CD4-positive, alpha-beta T cell treated with Interleukin-4 for 1 hour (primary cell): ENCODE measurements at places on chromosomes 7 and 10.

GRCh38 chr7:28939367-28939766 lies 18.8 kb downstream of the TRIL start:
- no peak for DNase-seq

GRCh38 chr7:51456-52068 lies 140.8 kb upstream of the FAM20C start:
- no peak for DNase-seq

DNA sequence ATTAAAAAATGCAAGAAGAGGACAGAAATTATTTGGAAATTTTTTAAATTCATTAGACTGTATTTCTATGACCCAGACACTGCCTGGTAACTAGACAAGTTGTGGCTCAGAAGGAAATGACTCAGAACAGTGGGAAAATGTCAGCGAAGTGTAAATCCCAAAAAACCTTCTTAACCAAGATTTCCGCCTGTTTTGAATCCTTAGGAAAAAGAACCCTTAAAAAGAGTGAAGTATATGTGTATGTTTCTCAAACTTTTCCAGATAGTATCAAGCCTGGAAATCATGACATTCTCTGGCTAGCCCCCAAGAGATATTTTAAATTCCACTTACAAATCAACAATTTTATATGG lies 42.7 kb upstream of the PLXNA4 start:
- DNase-seq, result no peak

DNA sequence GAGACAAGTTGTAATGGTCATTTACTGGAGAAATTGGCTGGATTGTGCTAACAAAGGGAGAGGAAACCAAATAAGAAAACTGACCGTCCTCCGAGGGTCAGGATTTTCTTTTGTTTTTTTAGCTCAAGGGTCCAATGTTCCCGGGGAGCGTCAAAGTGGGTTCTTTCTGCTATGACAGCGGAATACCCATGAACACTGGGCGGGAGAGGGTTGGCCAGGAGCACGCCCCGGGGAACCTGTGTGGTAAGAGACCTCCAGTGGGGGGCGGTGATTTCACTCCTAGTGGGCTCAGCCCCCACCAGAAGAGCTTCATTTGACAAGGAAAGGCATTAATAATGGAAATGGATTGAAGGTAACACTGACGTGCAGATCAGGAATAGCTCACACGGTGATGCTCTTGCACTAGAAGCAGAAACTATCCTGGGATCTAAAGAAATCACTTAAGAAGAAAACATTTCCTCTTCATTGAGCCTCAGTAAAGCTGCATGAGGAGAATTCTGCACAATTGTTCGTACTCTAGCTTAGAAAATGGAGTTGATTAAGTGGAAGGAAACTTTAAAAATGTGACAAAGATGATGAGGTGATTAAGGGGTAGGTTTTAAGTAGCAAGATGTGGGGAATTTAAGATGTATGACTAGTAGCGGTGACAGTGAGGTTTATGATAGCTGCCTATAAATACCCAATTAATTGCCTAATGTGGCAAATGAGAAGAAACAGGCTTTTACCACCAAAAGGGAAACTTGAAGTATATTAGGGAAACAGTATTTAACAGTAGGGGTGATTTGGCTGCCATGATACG lies 627.2 kb downstream of the SUGCT start:
- no peak for DNase-seq

- DNase-seq, result no peak
Observed at GRCh38 chr10:65367706-65368105, 1558.1 kb upstream of the LRRTM3 start.

- DNase-seq, result peak; percentile 36
Observed at GRCh38 chr7:148773334-148773733, 74.6 kb downstream of the CUL1 start.

- no peak for DNase-seq
Observed at GRCh38 chr7:44268671-44269070, 56.7 kb downstream of the CAMK2B start.

DNA sequence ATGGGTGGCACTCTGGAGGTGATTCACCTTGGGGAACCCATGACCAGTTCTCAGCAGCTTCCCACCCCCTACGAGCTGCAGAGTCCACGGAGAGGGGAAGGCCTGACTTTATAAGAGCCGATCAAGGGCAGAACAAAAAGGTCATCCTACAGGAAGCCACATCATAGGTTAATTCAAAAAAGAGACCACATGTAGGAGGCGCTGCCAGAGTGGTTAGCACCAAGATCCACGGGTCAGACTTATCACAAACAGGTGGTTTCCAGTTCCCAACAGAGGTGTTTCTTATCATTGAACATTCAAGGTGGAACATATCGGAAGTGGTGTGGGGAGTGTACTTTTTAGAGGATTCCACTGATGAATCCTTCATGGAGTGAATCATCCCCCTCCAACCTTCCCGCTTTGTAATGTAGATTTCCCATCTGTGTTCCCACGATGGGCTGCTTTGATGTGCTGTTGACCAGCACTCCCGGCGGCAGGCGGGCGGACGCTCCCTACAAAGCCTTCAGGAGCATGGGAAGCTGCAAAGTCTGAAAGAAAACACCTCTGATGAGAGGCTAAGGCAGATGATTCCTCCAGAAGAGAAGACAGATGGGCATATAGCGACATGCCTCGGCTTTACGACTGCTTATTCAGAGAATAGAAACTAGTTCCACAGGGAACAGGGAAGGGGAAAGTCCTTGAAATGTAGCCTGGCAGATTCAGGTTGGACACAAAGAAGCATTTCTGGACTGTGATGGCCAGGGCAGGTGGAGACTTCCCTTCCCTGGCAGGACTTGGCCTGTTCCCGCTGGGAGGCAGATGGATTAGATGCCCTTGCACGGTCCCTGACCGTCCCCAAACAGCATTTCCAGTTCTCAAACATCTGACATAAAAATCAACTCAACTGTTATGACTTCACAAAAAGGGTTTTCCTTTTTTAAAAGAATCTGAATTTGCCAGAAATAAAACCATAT lies 66.5 kb downstream of the AFAP1L2 start:
- no peak for DNase-seq

DNA sequence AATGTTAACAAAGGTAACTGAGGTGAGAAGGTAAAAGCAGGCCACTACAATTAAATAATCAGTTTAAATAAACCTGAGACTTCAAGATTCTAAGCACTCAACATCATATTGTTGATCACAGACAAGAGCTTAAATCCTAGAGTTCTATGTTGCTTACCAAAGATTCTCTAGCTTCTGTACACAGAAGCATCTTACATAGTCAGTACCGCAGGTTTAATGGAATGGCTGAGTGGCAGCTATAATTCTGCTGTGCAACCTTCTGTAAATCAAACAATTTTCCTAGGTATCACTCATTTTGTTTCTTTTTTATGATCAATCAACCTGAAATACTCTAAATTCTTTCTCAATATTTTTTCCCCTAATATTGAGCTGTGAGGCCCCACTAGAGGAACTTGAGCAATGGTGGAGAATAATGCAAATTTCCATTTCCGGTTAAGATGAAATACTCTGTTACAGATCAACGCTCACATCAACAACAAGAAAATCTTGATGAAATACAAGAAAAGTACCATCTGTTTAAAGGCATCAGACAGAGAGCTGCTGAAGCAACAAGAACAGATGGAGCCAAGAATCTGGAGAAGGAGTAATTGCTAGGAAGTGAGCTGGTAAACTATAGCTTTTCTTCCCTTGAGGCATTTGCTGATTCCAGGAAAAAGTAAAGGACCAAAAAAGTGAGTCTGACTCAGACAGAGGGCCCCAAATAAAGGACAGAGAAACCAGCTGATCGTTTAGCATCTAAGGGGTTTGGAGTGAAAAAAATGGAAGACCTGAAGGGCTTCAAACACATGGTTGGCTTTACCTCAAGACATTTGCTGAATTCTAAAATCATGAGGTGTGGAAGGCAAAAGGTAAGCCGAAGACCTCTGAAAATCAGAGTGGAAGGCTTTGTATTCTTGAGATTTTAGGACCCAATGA lies 22.6 kb downstream of the PNPLA8 start:
- no peak for DNase-seq

GRCh38 chr7:9945131-9945530 lies 1028.5 kb upstream of the PHF14 start:
- DNase-seq, result no peak
